ENCODE measurements at places on chromosomes 6 and 20. TPM values are rescaled to one million over a fixed set of nuclear protein-coding genes. Genes with fewer than 3 reads are reported as not detected.
A peak's percentile ranks its signal among the peaks of the same experiment; 100 is the strongest.

GRCh38 chr6:20791944-20792343, 257.7 kb downstream of the CDKAL1 start:
- H3K27me3 ChIP-seq: no peaks in the 10 kb centered on the region
- DNase-seq: peak; percentile 39
- no peaks in the 10 kb centered on the region for H3K4me1 ChIP-seq
- H3K27ac ChIP-seq: no peak overlapping the region
- no peaks in the 10 kb centered on the region for H3K36me3 ChIP-seq

DNA sequence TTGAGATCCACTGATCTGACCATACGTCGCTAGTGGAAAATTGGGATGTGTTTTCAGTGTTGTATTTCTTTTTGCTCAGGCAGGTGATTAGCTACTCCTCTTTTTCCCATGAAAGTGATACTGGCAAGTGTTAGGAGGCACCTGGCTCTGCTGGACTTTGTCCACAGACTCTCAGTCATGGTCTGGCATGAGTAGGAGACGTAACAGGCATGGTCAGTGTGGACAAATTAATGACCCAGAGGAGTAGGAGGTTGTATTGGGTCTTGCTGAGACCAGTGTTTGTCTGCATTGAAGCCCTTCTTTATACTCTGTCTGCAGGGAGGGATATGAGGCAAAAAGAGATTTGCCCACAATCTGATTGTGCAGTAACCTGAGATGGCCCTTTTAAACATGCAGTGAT, 178.7 kb downstream of the DTNBP1 start:
- H3K4me3 ChIP-seq: no peak overlapping the region
- H3K4me1 ChIP-seq: peaks cover 2% of the 10 kb centered on the region
- no peak for DNase-seq
- peaks cover 2% of the 10 kb centered on the region for H3K36me3 ChIP-seq
- H3K27me3 ChIP-seq: no peaks in the 10 kb centered on the region

GRCh38 chr6:924661-925060, 231.7 kb upstream of the EXOC2 start:
- H3K36me3 ChIP-seq: no peaks in the 10 kb centered on the region
- DNase-seq: no peak
- H3K4me1 ChIP-seq: no peaks in the 10 kb centered on the region
- H3K27ac ChIP-seq: no peak overlapping the region
- no peak overlapping the region for H3K4me3 ChIP-seq

- no peak for DNase-seq
- no peaks in the 10 kb centered on the region for H3K27me3 ChIP-seq
These were observed 32.9 kb upstream of the BACH2 start for GRCh38 chr6:90329386-90330077.

DNA sequence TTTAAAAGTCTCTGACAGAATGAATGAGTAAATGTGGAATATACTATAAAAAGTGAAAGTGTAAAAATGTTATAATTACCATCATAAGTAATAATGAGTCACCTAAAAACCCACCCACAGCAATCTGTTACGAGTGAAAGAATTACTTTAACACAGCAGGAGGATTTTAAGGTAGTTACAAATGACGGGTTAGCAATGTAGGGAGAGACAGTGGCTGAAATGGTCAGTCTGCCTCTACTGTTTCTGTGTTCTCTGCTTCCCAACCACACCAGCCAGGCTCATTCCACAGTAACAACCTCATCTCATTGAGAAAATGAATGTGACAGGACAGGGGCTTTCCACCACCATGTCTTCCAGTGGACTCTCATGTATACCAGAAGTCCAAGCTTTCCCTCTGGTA, 124.4 kb upstream of the KCNK16 start:
- DNase-seq: peak; percentile 62
- no peaks in the 10 kb centered on the region for H3K4me1 ChIP-seq
- H3K27me3 ChIP-seq: no peaks in the 10 kb centered on the region
- H3K4me3 ChIP-seq: no peak overlapping the region

GRCh38 chr20:43670423-43670822, 3.5 kb downstream of the MYBL2 start:
- no peak overlapping the region for H3K4me3 ChIP-seq
- peaks cover 2% of the 10 kb centered on the region for H3K36me3 ChIP-seq
- H3K4me1 ChIP-seq: no peaks in the 10 kb centered on the region
- DNase-seq: no peak

GRCh38 chr20:9241232-9241692, 172.4 kb downstream of the PLCB4 start:
- peaks cover 5% of the 10 kb centered on the region for H3K4me1 ChIP-seq
- H3K36me3 ChIP-seq: no peaks in the 10 kb centered on the region
- no peaks in the 10 kb centered on the region for H3K27me3 ChIP-seq
- DNase-seq: peak; percentile 97

GRCh38 chr6:2097464-2097863, 147.9 kb downstream of the GMDS start:
- H3K36me3 ChIP-seq: no peaks in the 10 kb centered on the region
- no peaks in the 10 kb centered on the region for H3K4me1 ChIP-seq
- H3K4me3 ChIP-seq: no peak overlapping the region
- H3K27me3 ChIP-seq: no peaks in the 10 kb centered on the region
- H3K27ac ChIP-seq: no peak overlapping the region

DNA sequence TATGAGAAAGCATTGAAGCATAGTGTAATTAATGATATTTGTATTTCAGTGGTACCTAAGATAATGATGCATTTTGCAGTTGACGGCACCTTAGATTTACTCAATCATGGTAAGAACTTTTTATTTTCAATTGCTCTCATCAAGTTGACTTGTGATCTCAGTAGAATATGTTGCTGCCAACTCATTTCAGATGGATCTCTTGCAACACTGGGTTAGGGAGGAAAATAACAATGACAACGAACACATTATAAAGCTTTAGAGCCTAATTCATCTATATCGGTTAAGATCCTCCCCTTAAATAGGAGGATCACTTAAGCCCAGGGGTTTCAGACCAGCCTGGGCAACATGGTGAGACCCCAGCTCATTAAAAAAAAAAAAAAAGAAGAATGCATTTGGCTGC, 18.0 kb upstream of the TBC1D22B start:
- H3K36me3 ChIP-seq: no peaks in the 10 kb centered on the region
- no peak overlapping the region for H3K4me3 ChIP-seq
- peak overlapping the region; percentile 91 for H3K27ac ChIP-seq

GRCh38 chr6:24872779-24873178, 63.0 kb downstream of the RIPOR2 start:
- H3K4me1 ChIP-seq: no peaks in the 10 kb centered on the region
- peak; percentile 17 for DNase-seq
- no peak overlapping the region for H3K27ac ChIP-seq
- H3K27me3 ChIP-seq: no peaks in the 10 kb centered on the region
- no peaks in the 10 kb centered on the region for H3K36me3 ChIP-seq
- no peak overlapping the region for H3K4me3 ChIP-seq

DNA sequence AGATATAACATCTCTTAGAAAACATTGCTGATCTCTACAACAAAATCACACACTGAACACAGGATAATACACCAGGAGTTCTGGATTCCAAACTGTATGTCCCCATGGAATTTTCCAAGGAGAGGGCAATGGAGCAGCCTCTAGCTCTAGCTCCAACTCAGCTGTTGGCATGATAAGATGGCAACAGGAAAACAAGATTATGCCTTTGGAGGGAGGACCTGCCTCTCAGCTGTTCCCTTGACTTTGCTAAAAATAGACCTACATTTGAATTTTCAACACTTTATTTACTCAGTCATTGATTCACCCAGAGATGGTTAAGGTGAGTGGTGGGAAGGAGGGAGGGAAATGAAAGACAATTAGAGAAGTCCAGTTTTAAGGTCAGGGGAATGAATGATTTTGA, 246.7 kb downstream of the ALDH8A1 start:
- DNase-seq: no peak
- no peaks in the 10 kb centered on the region for H3K27me3 ChIP-seq
- H3K4me3 ChIP-seq: no peak overlapping the region
- no peak overlapping the region for H3K27ac ChIP-seq
- no peaks in the 10 kb centered on the region for H3K4me1 ChIP-seq
- no peaks in the 10 kb centered on the region for H3K36me3 ChIP-seq

DNA sequence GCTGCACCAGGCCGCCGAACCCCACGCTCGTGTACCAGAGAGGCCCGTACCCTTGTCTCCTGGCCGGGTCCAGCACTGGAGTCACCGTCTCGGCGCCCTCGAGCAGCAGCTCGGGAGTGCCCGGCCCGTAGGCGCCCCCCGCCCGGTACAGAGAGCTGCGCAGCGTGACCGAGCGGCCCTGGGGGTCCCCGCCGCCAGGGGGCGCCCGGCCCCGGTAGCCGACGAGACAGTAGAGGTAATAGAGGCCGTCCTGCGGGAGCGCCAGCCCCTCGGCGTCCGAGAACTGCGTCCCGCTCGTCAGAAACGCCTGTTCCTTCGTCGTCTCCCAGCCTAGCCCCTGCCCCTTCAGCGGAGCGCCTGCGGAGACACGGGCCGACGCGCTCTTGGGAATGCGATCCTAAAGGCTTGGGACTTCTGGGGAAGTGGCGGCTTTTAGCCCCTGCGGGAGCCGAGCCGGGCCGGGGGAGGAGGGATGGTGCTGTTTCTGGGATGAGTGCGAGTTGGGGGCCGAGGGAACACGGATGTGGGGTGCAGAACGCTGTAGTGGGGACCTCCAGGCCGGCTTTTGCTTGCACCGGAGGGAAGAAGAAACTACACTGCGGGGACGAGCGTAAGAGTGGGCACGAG, 1.3 kb downstream of the LTB start:
- H3K27me3 ChIP-seq: peaks cover 11% of the 10 kb centered on the region
- DNase-seq: peak; percentile 76
- H3K36me3 ChIP-seq: no peaks in the 10 kb centered on the region
- peak overlapping the region; percentile 76 for H3K4me3 ChIP-seq
- no peaks in the 10 kb centered on the region for H3K4me1 ChIP-seq

DNA sequence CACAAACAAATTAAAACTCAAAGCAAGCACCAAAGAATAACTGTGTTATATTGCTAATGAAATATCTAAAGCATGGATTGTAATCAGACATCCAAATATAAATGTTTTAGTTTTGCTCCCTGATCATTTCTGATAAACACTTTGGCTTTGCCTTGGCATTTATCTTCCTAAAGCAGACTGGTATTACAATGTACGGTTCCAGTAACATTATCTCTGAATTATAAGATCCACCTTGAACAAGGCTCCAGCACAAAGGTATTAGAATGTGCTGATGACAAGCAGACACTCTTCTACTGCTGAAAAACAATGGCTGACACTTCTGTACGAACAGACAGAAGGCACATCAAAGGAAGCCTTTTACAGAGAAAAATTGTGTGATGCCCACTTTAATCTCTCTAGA, 74.6 kb downstream of the INSM1 start:
- no peak for DNase-seq
- no peaks in the 10 kb centered on the region for H3K36me3 ChIP-seq
- no peaks in the 10 kb centered on the region for H3K27me3 ChIP-seq

DNA sequence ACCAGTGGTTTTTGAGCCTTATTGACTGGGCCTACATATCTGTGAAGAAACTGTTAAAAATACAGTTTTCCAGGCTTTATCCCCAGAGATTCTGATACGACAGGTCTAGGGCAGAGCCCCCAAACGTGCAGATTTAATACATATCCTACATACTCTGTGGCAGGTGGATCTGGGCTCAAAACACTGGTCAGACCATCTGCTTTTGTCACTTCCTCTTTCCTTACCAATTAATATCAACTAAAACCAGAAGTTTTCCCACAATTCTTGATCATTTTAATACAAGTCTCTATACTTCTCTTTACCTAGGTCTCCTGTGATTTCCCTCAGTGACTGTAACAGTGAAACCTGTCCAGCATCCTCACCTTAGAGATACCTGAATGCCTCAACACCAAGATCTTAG, 108.8 kb downstream of the PREP start:
- H3K4me1 ChIP-seq: no peaks in the 10 kb centered on the region
- H3K27ac ChIP-seq: no peak overlapping the region
- no peaks in the 10 kb centered on the region for H3K27me3 ChIP-seq
- DNase-seq: no peak
- no peak overlapping the region for H3K4me3 ChIP-seq

BPI gene
- total RNA-seq: not detected

SMPDL3A gene
- 19.8 TPM for total RNA-seq

ZNF391 gene
- total RNA-seq: 1.3 TPM

IRF4 gene
- total RNA-seq: under 0.01 TPM

MAS1 gene
- not detected for total RNA-seq

ENPP3 gene
- total RNA-seq: 0.26 TPM

TMEM14B gene
- 52.1 TPM for total RNA-seq

ANKRD6 gene
- 3.6 TPM for total RNA-seq

LIN28B gene
- not detected for total RNA-seq

GPANK1 gene
- 17.2 TPM for total RNA-seq

LST1 gene
- not detected for total RNA-seq

TINAG gene
- total RNA-seq: not detected

SAPCD1 gene
- 0.50 TPM for total RNA-seq

Measured in fibroblast of lung (primary cell).